T-cell (primary cell): ENCODE measurements at places on chromosomes 7 and 10. TPM values are rescaled to one million over a fixed set of nuclear protein-coding genes. Genes with fewer than 3 reads are reported as not detected.

DNA sequence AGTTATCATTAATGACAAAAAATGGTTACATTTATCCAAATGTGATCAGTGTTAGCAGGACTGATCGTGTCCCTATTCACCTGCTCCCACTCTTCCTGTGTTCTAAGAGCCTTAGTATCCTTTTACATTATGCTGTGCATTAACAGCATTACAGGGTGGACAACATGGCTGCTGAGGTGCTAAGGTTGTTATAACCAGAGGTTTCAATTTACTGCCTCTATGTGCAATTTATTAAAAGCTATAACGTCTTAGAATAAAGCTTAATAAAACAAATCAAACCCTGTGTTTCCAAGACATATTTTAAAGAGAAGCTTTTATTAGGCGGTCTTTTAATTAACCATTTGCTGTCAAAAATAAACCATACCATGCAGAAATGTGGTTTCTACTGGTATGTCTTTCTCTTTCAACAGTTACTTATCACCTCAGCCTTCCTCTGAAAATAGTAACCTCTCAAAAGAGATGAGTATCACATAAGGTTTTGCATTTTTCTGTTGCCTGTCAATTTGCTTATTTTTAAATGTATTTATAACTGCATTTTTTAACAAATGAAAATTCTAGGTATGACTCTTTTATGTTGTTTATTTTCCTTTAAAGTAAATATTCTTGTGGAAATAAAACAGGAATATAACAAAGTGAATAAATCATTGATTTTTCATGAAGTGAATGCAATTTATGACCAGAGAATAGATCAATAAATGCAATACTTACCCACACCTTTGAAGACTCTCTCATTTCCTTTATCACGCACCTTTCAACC lies 849.8 kb upstream of the SORCS1 start:
- no peaks in the 10 kb centered on the region for H3K27me3 ChIP-seq
- no peak overlapping the region for H3K27ac ChIP-seq
- no peaks in the 10 kb centered on the region for H3K36me3 ChIP-seq
- no peak for DNase-seq

GRCh38 chr7:44962483-44963251 lies 16.1 kb downstream of the MYO1G start:
- H3K36me3 ChIP-seq = peaks cover 48% of the 10 kb centered on the region
- DNase-seq = no peak
- no peaks in the 10 kb centered on the region for H3K27me3 ChIP-seq
- peaks cover 21% of the 10 kb centered on the region for H3K4me1 ChIP-seq

DNA sequence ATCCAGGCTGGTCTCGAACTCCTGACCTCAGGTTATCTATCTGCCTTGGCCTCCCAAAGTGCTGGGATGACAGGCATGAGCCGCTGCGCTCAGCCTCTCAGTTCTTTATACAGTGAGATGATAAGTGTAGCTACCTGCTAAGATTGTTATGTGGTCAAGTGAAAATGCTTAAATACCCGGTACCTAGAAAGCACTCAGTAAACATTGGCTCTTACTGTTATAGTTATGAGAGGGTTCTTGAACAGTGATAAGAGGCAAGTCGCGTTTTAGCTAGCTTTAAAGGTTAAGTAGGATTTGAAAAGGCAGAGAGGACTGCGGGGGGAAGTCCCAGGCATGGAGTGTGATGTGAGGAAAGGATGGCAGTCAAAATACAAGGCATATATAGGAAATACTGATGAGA lies 4.5 kb downstream of the ZKSCAN1 start:
- no peak for DNase-seq
- H3K27me3 ChIP-seq = no peaks in the 10 kb centered on the region
- no peak overlapping the region for H3K27ac ChIP-seq
- H3K4me1 ChIP-seq = peaks cover 26% of the 10 kb centered on the region

- H3K36me3 ChIP-seq = no peaks in the 10 kb centered on the region
- no peaks in the 10 kb centered on the region for H3K4me1 ChIP-seq
- no peak overlapping the region for H3K4me3 ChIP-seq
- H3K27me3 ChIP-seq = no peaks in the 10 kb centered on the region
- H3K27ac ChIP-seq = no peak overlapping the region
- no peak for DNase-seq
Measured at GRCh38 chr10:116798859-116799258, 50.4 kb upstream of the ENO4 start.

GRCh38 chr10:61898435-61898778 lies 3.1 kb upstream of the ARID5B start:
- no peak overlapping the region for H3K27ac ChIP-seq
- H3K36me3 ChIP-seq = no peaks in the 10 kb centered on the region
- H3K27me3 ChIP-seq = no peaks in the 10 kb centered on the region
- peaks cover 10% of the 10 kb centered on the region for H3K4me1 ChIP-seq
- H3K4me3 ChIP-seq = no peak overlapping the region

GRCh38 chr10:80465839-80466590 lies 11.9 kb downstream of the TSPAN14 start:
- H3K4me1 ChIP-seq = peaks cover 99% of the 10 kb centered on the region
- H3K27ac ChIP-seq = peak overlapping the region; percentile 82
- peaks cover 11% of the 10 kb centered on the region for H3K36me3 ChIP-seq
- no peaks in the 10 kb centered on the region for H3K27me3 ChIP-seq

DNA sequence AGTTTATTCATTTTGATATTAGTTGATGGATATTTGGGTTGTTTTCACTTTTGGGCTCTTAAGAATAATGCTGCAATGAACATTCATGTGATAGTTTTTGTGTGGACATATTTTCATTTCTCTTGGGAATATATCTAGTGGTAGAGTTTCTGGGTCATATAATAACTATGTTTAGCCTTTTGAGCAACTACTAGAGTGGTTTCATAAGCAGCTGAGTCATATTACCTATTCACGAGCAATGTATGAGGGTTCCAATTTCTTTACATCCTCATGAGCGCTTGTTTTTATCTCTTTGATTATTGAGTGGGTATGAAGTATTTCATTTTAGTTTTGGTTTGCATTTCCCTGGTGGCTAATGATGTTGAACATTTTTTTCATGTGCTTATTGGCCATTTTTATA lies 182.6 kb downstream of the PON1 start:
- H3K36me3 ChIP-seq = no peaks in the 10 kb centered on the region
- H3K27me3 ChIP-seq = no peaks in the 10 kb centered on the region
- no peak overlapping the region for H3K4me3 ChIP-seq
- no peak for DNase-seq
- H3K4me1 ChIP-seq = no peaks in the 10 kb centered on the region

DNA sequence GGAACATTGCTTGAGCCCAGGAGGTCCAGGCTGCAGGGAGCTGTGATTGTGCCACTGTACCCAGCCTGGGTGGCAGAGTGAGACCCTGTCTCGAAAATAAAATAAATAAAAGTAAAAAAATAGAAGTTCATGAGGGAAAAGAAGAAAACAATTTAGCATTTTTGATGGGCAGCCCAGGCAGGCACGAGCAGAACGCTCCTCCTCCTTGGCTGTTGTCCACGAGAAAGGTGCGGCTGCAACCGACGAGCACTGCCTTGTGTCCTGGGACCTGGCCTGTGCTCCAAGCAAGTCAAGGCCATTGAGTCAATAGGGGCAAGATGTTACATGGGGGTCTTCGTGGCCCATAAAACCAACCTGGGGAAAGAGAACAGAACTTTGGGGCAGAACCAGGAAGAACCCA lies 25.6 kb downstream of the EBF3 start:
- no peak overlapping the region for H3K27ac ChIP-seq
- no peaks in the 10 kb centered on the region for H3K4me1 ChIP-seq
- no peak for DNase-seq
- no peaks in the 10 kb centered on the region for H3K36me3 ChIP-seq
- no peak overlapping the region for H3K4me3 ChIP-seq

GRCh38 chr7:45032421-45032820 lies 32.4 kb downstream of the CCM2 start:
- peak overlapping the region; percentile 12 for H3K4me3 ChIP-seq
- H3K27ac ChIP-seq = peak overlapping the region; percentile 11
- H3K4me1 ChIP-seq = peaks cover 85% of the 10 kb centered on the region
- peaks cover 2% of the 10 kb centered on the region for H3K36me3 ChIP-seq
- H3K27me3 ChIP-seq = no peaks in the 10 kb centered on the region
- no peak for DNase-seq

DNA sequence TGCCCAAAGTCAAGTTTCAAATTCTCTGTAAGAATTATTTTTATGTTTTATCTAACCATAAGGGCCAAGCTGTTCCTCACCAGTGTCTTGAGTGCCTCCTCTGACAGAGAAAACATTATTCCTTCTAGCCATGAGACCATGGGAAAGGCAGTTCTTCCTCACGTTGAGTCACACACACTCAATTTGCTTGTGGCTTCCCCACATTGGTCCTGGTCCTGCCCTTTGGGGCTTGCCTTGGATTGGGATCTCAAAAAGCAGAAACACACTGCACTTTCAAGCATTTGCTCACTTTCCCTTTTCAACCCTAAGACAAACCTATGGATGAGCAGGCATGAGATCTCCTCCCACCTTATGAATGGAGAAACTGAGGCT lies 248.3 kb upstream of the IGFBP3 start:
- no peaks in the 10 kb centered on the region for H3K27me3 ChIP-seq
- H3K4me1 ChIP-seq = no peaks in the 10 kb centered on the region

DNA sequence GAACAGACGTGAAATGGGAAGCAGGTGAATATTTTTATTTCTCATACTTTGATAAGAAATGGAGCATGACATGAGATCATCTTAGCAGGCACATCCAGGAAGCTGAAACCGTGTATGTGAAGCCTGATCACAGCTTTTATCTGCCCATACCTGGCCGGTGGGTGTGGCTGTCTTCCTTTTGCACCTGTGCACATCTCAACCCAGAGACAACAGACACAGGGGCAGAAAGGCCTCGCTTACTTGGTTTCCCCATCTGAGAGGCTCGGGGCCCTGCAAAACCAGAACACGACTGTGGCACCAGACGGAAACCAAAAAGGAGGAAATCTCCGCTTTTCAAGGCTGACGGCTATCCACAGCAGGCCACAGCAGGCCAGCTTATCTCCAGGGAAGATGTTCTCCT lies 116.4 kb downstream of the TCERG1L start:
- DNase-seq = no peak
- no peak overlapping the region for H3K4me3 ChIP-seq
- H3K27ac ChIP-seq = no peak overlapping the region
- no peaks in the 10 kb centered on the region for H3K36me3 ChIP-seq
- no peaks in the 10 kb centered on the region for H3K27me3 ChIP-seq
- H3K4me1 ChIP-seq = no peaks in the 10 kb centered on the region

TAS2R5 gene
- total RNA-seq = 3.4 TPM

MET gene
- total RNA-seq = 0.44 TPM

GPR26 gene
- total RNA-seq = not detected

ANAPC16 gene
- 106 TPM for total RNA-seq

FKBP6 gene
- not detected for total RNA-seq
